ENCODE measurements at places on chromosomes 12 and 14.
A peak's percentile ranks its signal among the peaks of the same experiment; 100 is the strongest.

- no peak for DNase-seq
Measured at GRCh38 chr12:49803693-49804450, 24.3 kb downstream of the NCKAP5L start.

- no peak for DNase-seq
Measured at GRCh38 chr14:96067985-96068930, 29.1 kb downstream of the C14orf132 start.

DNA sequence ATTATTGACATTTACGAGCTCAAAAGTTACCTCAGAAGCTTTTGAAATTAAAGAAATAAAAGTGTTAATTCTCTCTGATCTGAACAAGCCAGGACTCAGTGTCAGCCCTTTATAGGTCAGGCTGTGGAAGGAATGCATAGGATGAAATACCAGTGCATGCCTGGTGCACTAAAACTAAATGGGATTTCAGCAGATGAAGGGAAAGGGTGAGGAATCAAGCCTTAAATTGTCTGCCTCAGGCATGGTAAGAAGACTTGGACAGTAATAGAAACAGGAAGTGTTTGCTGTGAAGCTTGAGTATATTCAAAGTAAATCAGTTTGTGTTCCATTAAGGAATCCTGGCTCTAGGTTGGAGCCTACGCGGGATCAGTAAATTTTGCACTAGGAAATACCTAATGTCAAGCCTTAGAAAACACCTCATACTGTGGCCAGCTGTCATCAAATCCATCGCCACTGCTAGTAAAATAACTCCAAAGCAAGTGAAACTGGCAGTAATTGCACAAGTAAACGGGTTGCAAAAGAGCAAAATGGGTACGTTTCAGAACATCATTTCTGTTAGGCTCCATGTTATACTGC is 76.3 kb downstream of the PDE3A start:
- no peak for DNase-seq

- no peak for DNase-seq
Measured at GRCh38 chr14:68624541-68625220, 168.2 kb downstream of the ZFP36L1 start.

DNA sequence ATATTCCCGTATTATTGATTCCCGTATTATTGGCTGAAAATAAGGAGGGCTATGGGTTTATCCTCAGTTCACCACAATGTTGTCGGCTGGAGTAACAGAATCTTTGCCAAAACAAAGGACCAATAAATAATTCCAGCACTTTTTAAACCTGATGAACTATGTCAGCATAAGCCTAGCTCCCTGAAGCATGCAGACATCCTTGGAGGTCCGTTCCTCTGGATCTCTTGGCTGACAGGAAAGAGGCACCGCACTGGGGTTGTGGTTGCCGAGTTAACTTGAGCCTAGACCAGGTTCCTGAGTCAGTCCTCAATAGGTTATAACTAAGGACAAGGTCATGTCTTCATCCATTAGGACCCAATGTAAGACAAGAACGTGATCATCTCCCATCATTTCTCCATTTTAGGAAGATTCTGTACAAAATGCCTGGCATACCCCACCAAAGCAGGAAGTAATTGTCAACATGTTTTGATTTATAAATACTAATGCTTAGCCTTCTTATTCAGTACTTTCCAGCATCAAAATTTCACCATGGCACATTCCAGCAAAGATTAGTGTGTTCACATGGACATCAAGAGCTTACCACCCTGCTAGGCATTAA is 36.6 kb downstream of the NID2 start:
- DNase-seq, result no peak

- no peak for DNase-seq
Measured at GRCh38 chr12:132061641-132062430, 82.3 kb downstream of the DDX51 start.

GRCh38 chr12:96506776-96507175 is 17.4 kb downstream of the CFAP54 start:
- no peak for DNase-seq

DNA sequence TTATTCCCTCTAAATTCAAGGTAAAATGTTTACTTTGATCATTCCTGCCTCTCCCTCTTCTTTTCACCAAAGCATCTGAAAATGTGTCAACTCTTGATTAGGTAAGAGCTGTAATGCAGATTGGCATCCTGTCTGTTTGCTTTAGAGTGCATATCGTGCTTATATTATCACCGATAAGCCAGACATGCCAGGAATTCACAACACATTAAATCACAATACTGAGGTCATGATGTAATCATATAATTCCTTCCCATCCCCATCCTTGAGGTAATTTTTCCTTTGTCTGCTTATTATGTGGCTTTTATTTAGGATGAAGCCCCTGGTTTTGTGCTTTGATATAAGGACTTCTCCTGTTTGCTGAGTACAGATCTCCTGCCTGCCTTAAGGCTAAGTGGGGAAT is 10.2 kb downstream of the DDX47 start:
- DNase-seq, result no peak

GRCh38 chr12:50597200-50598195 is 92.7 kb downstream of the DIP2B start:
- no peak for DNase-seq

GRCh38 chr12:71160585-71160984 is 2.8 kb upstream of the TSPAN8 start:
- no peak for DNase-seq

- DNase-seq, result peak; percentile 75
Measured at GRCh38 chr14:66380143-66380542, 106.0 kb upstream of the CCDC196 start.
